ENCODE measurements at places on chromosomes 2 and 18.

DNA sequence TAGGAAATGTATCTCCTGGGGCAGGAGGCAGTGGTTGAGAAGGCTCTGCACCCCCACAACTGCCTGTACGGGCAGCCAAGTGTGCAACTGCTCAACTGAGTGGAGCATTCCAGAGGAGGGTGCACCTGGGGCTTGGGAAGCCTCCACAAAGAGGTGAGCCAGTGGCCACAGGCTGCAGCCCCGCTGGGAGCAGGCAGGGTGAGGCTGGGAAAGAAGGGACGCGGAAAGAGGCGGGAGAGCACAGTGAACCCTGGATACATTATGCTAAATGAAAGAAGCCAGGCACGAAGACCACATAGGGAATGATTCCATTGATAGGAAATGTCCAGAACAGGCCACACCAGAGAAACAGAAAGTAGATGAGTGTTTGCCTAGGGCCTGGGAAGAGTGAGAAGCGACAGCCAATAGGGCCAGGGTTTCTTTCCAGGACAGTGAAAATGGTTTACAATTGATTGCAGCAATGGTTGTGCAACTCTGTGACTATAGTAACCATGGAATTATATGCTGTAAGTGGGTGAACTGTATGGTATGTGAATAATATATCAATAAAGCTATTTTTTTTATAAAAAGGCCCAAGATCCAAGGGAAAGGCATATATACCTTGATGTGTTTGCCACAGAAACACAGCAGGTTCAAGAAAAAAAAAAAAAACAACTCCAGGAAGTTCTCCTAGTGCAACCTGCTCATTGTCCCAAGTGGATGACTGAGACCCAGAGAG, 82.4 kb downstream of the DDX1 start:
- DNase-seq: no peak

DNA sequence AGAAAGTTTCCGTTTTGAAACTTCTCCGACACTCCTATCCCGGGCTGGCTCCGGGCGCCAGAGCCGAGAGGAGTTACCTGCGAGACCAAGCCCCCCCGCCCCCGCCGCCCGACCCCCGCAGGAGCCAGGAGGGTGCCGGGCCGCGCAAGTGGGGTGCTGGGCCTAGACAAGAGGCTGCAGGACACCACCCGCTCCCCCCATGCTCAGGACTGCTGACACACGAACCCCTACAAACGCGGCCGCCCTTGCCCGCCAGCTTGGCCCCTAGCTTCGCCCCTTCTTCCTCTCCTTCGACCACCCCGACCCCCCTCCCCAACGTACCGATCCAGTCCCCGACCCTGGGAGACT, 497 bp downstream of the PLA2R1 start:
- DNase-seq: peak; percentile 24

DNA sequence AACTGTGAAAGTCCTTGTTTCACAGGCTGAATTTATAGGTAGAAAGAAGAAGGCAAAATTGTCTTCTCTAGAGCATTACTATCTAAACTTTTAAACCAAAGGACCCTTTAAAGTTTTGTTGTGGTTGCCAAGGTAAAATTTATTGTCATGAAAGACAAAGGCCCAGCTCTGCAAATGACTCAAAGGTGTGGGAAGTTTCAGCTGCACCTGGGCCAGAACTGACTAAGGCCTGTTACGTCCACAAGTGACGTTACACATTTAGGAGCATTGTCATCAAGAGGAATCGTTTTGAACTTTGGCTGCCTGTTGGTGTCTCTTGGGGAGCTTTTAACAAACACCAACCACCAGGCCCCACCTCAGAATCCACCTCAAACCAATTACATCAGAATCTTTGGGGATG, 8.1 kb upstream of the DSC3 start:
- DNase-seq: no peak

DNA sequence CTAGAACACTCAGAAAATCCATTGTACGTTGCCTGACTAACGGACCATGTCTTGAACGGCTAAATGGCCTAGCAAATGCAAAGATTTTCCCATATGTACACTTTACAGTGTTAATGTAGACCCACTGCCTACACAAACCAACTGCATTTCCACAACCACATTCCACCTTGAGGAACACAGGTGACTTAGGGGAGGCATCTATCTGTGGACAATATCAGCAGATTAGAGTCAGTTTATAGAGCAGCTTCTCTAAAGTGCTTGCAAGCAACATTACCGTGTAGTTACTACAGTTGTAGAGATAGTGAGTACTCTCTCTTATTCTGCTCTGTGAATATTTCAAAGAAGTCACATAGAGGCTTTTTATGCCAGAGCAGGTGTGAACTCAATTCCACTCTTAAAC, 139.6 kb downstream of the TCF4 start:
- DNase-seq: no peak

DNA sequence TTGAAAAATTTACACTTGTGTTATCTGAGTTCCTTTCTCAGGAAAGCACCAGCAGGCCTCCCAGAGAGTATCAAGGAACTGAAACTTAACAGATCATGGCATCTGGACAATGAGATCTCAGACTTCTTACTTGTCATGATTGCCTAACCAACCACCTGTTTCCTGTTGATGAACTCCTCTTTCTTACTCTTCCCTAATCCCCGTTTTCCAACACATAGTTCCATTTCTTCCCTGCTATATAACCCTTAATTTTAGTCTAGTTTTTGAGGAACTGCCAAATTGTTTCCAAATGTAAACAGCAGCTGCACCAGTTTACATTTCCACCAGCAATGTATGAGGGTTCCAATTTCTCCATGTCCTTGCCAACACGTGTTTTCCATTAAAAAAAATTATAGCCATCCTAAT, 6.1 kb upstream of the FAM171B start:
- no peak for DNase-seq

DNA sequence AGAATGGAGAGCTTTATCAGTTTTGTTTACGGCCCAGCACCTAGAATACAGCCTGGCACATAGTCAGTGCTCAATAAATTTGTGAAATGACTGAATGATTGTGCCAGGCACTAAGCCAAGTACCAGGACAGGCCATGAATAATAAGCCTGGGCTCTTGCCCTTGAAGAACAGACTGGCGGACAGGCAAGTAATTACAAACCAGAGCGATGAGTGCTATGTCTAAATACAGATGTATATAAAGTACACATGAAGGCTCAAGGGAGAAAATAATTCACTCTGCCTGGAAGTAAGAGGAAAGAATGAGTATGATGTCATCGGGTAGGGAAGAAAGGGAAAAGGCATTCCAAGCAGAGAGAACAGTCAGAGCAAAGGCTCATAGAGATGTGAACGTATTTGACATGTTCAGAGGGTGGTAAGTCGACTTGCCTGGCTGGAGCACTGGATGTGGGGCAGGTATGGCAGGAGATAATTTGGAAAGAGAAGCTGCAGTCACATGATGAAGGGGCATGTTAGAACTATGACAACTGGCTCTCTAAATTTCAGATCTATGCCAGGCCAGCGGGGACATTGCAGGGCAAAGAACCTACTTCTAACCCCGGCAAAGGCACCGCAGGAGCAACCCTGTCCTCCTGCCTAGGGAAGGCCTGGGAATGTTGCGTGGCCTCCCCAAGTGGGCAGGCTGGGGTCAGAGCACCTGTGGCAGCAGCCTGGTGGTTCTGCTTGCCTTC, 119.1 kb upstream of the STPG4 start:
- DNase-seq: no peak

DNA sequence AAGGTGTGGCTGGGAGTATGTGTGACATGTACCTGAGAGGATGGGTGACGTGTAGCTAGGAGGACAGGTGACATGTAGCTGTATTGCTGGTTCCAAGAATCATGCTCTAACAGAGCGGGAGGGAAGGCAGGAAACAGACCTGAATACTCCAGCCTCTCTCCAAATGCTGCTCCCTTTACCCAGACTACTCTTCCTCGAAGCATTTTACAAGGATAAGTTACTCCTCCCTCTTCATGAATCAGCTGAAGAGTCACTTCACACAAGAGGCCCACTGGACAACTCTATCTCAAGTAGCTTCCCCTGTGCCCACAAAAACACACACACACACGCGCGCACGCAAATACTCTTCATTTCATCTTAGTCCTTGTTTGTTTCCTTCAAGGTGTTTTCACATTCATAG, 52.6 kb upstream of the KIDINS220 start:
- no peak for DNase-seq

DNA sequence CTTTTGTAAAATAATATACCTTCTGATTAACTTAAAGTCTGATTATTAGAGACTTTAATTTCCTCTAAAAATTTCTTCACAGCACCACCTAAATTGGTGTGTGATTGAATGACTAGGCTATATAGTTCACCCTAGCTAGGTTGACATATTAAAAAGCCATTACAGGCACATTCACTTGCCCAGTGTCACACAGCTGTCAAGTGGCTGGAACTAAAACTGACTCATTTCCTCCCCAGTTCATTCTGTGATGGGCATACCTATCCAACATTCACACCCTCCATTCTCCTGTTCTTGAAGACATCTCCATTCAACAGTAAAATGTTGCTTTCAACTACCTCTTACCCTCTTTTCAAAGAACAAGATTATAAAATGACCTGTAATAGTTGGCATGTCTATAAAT, 334.5 kb downstream of the ARHGAP15 start:
- DNase-seq: no peak

DNA sequence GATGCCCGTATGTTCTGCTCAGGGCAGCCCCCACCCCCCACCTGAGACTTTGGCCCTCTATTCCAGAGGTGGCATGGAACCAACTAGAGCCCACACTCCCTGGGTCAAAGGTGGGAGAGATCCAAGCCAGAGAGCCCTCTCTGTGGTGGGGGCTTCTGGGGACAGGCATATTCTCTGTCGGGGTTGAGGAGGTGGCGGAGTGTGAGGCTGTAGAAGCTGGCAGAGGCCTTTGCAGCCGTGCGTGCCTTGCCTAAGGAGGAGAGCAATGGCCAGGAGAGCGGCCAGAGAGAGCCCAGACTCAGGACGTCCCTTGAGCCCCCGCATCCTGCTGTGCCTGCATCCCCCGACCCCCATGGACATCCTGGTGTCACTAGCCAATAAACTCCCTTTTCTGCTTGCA, 79.2 kb upstream of the HPCAL1 start:
- DNase-seq: no peak

DNA sequence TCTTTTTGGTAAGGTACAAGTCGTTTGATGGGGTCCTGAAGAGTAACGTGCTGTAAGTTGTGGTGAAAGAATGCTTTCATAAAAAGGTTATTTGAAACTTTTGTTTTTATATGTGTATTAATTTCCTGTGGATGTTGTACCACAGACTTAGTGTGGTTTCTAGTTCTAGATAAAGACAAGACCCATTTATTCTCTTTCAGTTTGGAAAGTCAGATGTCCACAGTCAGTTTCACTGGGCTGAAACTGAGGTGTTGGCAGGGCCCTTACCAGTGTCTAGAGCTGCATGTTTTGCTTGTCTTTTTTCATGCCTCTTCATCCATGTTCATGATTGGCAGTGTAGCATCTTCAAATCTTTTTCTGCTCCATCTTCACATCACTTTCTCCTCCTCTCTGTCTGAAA, 22.1 kb upstream of the DOCK10 start:
- DNase-seq: no peak

GRCh38 chr2:132884292-132884691, 214.3 kb upstream of the LYPD1 start:
- DNase-seq: no peak

- DNase-seq: no peak
Observed at GRCh38 chr2:168912901-168913369, 11.8 kb downstream of the G6PC2 start.

DNA sequence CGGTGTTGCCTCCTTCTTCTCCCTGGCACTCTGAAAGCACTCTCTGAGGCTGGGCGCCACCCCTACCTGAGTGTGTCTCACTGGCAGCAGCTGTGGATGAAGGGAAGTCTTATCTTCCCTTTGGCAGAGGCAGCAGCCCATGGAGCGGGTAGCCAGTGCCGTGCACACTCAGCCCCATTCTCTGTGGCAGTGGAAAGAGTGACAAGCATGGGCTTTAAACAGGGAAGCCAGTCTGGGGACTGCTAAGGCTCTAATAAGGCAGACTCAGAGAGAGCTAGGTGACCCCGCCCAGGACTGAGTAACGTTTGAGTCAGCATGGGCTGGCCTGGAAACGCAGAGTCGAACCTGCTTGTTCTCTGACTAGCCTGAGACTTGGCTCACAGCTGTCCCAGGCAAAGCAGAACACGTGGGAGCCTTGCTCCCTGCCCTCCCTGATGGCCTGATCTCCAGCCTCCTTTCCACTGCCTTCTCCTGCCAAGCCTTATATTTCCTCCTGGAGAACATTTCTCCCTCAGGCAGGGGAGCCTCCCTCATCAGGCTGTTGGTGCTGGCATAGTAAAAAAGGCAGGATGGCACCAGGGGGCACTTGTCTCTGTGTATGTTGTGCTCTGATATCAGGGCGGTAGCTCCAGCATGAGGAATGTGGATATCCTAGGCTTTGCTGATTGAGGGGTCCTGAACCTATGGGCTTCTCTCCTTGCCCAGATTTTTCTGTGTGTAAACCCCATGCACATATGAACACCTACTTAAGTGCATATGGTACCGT, 93.9 kb upstream of the LGALSL start:
- DNase-seq: peak; percentile 55

DNA sequence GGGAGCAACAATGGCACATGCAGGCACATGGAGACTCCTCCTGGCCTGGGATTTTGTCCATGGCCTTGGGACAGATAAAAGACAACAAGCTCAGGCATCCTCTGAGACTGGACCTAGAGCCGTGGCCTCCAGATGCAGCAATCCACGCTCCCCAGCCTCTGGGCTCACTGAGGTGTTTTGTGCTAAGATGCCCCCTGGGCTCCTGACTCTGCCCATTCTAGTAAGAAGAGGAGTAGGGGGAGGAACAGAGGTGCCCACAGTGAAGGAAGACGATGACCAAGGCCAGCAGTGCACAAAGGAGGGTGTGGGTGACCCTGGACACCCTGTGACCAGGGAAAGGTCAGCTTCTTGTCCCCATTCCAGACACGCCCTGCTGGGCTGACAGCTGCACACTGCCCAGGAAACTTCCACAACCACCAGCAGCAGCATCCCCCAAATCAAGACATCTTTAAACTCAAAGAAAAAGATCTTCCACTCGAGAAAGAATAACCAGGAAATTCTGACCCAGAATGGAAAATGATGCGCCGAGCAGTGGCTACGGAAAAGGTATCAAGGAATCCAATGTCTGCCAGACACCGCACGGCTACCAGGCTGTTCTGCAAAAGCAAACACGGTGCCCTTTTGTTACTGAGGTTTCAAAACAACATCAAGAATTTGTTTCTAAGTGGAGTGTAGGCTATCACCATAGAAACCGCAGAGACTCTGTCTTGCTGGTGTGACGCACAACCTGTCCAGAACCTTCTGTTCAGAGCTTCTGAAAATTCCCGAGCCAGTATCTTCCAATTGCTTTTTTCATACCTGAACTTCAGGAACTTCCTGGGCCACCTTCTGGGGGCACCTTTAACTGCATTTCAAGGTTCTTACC, 65.5 kb downstream of the ZNF516 start:
- no peak for DNase-seq

DNA sequence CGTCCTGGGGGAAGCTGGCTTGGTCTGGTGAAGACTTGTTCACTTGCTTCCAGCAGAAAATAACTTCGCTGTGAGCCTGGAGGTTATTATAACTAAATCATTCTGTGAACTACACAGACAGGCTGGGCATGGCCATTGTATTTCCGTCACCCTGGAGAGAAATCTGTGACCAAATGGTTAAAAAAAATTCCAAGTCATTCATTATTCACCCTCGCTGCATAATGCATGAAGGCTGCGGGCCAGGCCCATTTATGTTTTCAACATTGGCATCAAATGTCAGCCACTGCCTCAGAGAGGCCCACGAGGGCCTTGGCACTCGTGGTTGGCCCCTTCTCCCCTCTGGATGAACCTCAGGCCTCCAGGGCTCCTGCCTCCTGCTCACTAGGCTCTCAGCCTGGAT, 57.7 kb downstream of the RRM2 start:
- no peak for DNase-seq

- DNase-seq: no peak
Observed at GRCh38 chr2:69947325-69947931, 14.0 kb downstream of the ASPRV1 start.
